ENCODE measurements at places on chromosomes 16 and 17. TPM values are rescaled to one million over a fixed set of nuclear protein-coding genes. Genes with fewer than 3 reads are reported as not detected.

The CDK3 gene
- total RNA-seq = 1.5 TPM

The TMIGD1 gene
- total RNA-seq = not detected

DNA sequence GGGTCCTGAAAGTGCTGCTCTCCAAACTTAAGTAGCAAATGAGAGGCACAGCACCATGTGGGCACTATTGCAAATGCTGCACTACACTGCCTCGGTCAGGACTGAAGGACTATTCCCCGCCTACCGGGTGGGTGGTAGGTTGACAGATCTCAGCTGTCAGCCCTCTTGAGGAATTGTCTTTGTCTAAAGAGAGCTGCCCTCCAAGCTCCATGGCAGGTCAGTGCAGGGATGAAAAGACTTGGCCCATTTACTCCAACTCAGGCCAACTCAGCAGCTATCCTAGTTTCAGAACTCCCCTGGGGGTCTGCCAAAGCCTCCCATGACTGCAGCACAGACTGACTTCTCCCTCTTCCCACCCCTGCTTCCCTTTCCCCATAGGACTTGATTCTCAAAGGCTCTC, 3.4 kb upstream of the PDZD9 start:
- no peak overlapping the region for H3K27ac ChIP-seq
- no peak overlapping the region for H3K4me3 ChIP-seq
- peaks cover 9% of the 10 kb centered on the region for H3K4me1 ChIP-seq
- no peaks in the 10 kb centered on the region for H3K27me3 ChIP-seq
- no peaks in the 10 kb centered on the region for H3K36me3 ChIP-seq

The CBX2 gene
- 0.13 TPM for total RNA-seq

DNA sequence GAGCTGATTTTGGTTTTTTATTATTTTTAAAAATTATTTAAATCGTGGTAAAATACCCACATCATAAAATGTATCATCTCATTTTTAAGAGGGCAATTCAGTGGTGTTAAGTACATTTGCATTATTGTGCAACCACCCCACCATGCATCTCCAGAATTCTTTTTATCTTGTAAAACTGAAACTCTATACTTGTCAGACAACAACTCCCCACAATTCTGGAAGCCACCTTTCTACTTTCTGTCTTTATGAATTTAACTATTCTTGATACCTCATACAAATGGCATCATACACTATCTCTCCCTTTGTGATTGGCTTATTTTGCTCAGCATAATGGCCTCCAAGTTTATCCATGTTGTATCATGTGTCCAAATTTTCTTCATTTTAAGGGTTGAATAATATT, 97.9 kb downstream of the HS3ST3B1 start:
- H3K27ac ChIP-seq = no peak overlapping the region
- H3K4me1 ChIP-seq = no peaks in the 10 kb centered on the region
- H3K36me3 ChIP-seq = no peaks in the 10 kb centered on the region
- no peaks in the 10 kb centered on the region for H3K27me3 ChIP-seq

The SLC6A4 gene
- not detected for total RNA-seq

GRCh38 chr16:86735727-86736126, 157.4 kb downstream of the FOXL1 start:
- H3K36me3 ChIP-seq = no peaks in the 10 kb centered on the region
- H3K4me1 ChIP-seq = peaks cover 15% of the 10 kb centered on the region
- peaks cover 21% of the 10 kb centered on the region for H3K27me3 ChIP-seq
- H3K4me3 ChIP-seq = no peak overlapping the region

DNA sequence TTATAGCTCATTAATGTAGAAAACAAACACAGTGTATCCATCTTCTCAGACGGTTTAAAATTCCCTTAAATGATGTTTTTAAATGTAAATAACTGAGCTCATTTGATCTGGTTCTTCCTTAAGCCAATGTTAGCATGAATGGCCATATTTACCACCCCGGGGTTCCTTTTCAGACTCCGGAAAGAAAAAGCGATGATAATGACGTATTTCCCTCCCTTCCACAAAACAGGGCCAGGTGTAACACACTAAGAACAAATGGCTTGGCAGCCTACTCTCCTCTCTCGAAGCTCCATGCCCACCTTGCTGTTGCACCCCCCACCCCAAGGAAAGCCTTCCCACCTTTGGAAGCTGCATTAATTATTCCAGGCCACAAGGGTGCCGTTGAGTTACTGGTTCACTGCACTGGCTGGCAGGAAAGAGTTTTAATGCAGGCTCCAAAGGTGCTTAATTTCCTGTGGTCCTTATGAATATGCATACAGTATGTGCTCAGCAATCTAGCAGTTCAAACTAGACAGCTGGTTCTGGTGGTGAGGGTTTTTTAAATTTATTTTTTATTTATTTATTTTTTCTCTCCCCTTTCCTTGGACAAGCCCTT, 378.9 kb downstream of the WWOX start:
- H3K27me3 ChIP-seq = no peaks in the 10 kb centered on the region
- no peaks in the 10 kb centered on the region for H3K4me1 ChIP-seq

The SPATA22 gene
- not detected for total RNA-seq

DNA sequence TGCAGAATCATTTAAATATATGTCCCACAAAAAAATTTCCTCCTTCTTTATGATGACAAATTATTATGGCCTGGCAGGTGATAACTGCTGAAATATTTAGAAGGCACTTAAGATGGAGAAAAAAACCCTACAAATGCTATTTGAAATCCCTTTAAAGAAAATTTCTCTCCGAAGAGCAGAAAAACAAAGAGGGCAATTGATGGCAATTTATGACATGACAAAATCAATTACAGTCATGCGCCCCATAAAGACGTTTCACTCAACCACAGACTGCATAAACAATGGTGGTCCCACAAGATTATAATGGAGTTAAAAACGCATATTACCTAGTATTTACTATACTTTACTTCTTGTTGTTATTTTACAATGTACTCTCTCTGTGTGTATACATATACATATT, 25.2 kb upstream of the KIF2B start:
- no peak overlapping the region for H3K4me3 ChIP-seq
- DNase-seq = no peak
- H3K27ac ChIP-seq = no peak overlapping the region
- no peaks in the 10 kb centered on the region for H3K36me3 ChIP-seq

- DNase-seq = no peak
- no peaks in the 10 kb centered on the region for H3K4me1 ChIP-seq
- no peak overlapping the region for H3K4me3 ChIP-seq
- H3K27ac ChIP-seq = no peak overlapping the region
- peaks cover 13% of the 10 kb centered on the region for H3K36me3 ChIP-seq
- H3K27me3 ChIP-seq = no peaks in the 10 kb centered on the region
These were observed 61.1 kb downstream of the BANP start for GRCh38 chr16:88012360-88012759.

The CES5A gene
- not detected for total RNA-seq

The HBA1 gene
- total RNA-seq = not detected

The AGRP gene
- total RNA-seq = not detected

- no peak overlapping the region for H3K4me3 ChIP-seq
- no peak overlapping the region for H3K27ac ChIP-seq
- no peaks in the 10 kb centered on the region for H3K27me3 ChIP-seq
- H3K36me3 ChIP-seq = no peaks in the 10 kb centered on the region
- no peaks in the 10 kb centered on the region for H3K4me1 ChIP-seq
- peak; percentile 5 for DNase-seq
These were observed 147.3 kb downstream of the PCTP start for GRCh38 chr17:55898195-55898594.

The HSBP1 gene
- 20.7 TPM for total RNA-seq

DNA sequence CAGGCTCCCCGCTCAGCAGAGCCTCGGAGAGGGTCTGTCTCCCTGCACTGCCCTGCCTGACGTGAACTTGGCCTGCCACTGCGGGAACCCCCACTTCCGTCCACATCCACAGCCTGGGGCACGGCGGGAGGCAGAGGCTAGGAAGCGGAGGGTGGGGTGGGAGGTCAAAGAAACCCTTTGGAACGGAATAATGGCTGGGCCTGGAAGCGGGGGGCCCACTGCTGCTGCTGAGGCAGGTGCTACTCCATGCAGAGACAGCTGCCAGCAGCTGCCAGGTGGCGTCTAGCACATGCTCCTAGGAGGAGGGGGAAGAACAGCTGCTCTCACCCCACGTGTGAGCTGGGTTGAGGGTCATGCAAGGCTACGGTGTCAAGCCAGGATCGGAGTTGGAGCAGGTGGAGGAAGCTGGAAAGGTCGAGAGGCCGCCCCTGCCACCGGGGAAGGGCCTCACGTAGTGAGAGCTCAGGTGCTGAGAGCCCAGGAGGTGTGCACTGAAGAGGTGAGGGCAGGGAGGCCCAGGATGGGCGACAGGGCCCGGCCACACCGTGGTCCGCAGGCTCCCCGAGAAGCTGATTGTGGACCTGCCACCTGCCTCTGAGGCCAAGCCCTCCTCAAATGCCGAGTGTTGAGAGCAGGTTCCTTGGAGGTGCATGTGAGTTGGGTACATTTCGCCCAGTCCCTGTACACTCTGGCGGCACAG, 9.8 kb downstream of the FSCN2 start:
- H3K4me1 ChIP-seq = no peaks in the 10 kb centered on the region
- no peak for DNase-seq
- H3K4me3 ChIP-seq = no peak overlapping the region
- H3K36me3 ChIP-seq = no peaks in the 10 kb centered on the region
- no peak overlapping the region for H3K27ac ChIP-seq

DNA sequence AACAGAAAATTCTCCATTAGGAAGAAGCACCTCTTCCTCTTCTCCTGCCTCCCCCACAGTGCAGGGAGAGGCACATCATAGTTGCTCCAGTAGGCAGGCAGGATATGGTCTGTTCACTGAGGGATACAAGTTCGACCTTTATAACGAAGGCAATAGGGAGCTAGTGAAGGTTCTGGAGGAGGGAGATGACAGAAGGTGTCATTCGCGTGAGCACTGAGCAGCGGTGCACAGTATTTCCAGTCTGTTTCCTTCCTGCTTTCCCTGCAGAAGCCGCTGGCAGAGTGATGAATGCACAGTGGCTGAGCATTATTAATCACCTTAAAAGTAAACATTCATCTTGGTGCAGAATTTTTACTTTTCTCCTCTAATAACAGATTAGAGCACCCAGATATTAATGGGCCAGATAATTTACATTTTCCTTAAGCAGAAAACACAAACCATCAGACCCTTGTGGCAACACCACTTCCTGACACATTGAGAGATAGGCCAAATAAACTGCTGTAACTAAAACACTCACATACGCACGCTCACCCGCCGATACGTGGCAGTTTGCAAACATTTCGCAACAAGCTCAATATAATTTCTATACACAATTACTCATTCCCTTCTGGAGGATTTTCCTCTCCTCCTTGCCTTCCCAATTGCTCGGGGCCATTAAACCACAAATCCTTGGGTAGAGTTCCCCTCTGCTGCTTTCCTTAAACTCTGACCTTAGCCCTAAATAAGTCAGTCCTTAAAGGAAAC, 69.5 kb downstream of the AIPL1 start:
- no peaks in the 10 kb centered on the region for H3K4me1 ChIP-seq
- H3K4me3 ChIP-seq = no peak overlapping the region
- DNase-seq = peak; percentile 35
- no peaks in the 10 kb centered on the region for H3K36me3 ChIP-seq
- peaks cover 19% of the 10 kb centered on the region for H3K27me3 ChIP-seq
- H3K27ac ChIP-seq = no peak overlapping the region

DNA sequence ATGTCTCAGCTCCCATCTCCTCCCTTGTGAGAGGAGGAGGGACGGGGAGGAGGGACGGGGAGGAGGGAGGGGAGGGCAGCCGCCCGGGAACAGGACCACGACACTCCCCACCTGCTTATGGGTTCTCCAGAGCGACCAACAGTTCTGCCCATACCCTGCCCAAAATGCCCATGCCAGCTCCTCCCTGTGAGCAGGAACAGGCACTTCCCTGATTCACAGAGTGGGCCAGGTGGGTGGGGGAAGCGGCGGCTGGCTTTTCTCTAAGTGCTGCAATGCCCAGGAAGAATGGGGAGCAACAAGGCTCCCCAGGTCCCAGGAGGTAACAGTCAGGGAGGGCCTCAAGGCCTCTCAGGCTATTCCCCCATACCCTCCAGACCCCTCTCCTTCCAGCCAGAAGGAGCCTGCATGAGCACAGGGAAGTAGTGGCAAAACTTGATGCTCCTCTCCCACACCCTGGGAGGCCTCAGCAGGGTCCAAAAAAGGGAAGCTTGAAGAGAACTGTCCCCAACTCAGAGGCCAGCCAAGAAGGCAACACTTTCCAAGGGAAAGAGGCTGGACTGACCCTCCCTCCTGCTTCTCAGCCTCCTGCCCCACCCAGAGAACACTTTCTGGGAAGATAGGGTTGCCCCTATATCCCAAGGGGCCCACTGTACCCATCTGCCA, 53.8 kb downstream of the MYO18A start:
- H3K4me1 ChIP-seq = peaks cover 7% of the 10 kb centered on the region
- no peaks in the 10 kb centered on the region for H3K36me3 ChIP-seq
- no peak for DNase-seq

The TSPOAP1 gene
- 0.76 TPM for total RNA-seq

- H3K4me3 ChIP-seq = no peak overlapping the region
- H3K27ac ChIP-seq = no peak overlapping the region
- no peaks in the 10 kb centered on the region for H3K36me3 ChIP-seq
- no peaks in the 10 kb centered on the region for H3K4me1 ChIP-seq
- H3K27me3 ChIP-seq = no peaks in the 10 kb centered on the region
These were observed 14.0 kb downstream of the PRSS54 start for GRCh38 chr16:58280846-58281301.

- H3K36me3 ChIP-seq = no peaks in the 10 kb centered on the region
- no peak overlapping the region for H3K4me3 ChIP-seq
- H3K27me3 ChIP-seq = no peaks in the 10 kb centered on the region
- H3K27ac ChIP-seq = no peak overlapping the region
These were observed 109.1 kb upstream of the CDC42EP4 start for GRCh38 chr17:73420897-73421296.

The GRAPL gene
- total RNA-seq = not detected

The MBTPS1 gene
- 95.7 TPM for total RNA-seq

DNA sequence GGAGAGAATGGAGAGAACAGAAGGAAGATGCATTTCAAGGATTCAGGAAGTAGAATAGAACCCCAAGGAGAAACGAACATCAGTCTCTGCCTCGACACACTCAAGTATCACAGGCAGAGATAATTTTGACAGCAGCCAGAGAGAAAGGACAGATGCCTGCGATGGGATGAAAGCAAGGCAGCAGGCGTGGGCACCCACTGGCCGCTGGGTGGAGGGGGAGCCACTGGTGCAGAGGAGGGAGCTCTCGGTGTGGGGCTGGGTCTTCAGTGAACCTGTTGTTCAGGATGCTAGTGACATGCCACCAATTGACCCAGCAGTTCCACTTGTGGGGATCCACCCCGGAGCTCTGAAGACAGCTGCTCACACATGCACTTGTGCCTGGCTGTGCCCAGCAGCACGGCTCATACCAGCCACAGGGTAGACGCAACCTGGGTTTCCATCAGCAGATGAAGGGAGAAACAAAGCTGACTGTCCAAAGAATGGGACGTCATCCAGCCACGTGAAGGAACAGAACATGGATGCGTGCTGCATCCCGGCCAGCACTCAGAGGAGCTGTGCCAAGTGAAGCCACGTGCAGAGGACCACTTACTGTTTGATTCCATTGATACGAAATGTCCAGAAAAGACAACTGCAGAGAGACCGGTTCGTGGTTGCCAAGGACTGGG, 127.0 kb downstream of the BANP start:
- H3K27me3 ChIP-seq = no peaks in the 10 kb centered on the region
- H3K36me3 ChIP-seq = no peaks in the 10 kb centered on the region
- no peak for DNase-seq

GRCh38 chr17:8121681-8122421, 2.1 kb downstream of the HES7 start:
- peaks cover 30% of the 10 kb centered on the region for H3K4me1 ChIP-seq
- H3K27ac ChIP-seq = no peak overlapping the region

The ZNF629 gene
- 19.3 TPM for total RNA-seq

All from GM23248 (cell line).